Fibroblast of skin of left biceps (primary cell): ENCODE measurements at places on chromosomes 7 and 10.

GRCh38 chr10:75283671-75284470 lies 48.1 kb upstream of the COMTD1 start:
- DNase-seq = peak; percentile 84

GRCh38 chr7:77327932-77328628 lies 88.1 kb downstream of the GSAP start:
- no peak for DNase-seq

DNA sequence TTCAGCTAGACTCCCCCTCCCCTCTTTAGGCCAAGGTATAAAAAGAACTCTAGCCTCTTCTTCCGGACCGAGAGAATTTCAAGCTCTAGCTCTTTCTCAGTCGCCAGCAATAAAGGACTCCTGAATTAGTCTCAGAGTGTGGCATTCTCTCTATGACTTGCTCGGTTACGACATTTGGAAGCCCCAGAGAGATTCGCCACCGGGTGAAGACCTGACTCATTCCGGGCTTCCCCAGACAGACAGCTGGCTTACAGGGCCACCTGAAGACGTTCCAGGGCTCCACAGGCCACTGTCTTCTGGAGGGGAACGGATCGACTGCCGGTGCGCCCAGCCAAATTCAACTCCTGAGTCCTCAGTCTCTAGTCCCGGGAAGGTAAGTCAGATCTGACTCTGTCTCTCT lies at the start of gene AKR1B15:
Gene AKR1B15 (plus strand): TSS at position 234 of the 400 bp plus-strand sequence. CDS start 15,510 bp downstream, outside the sequence.
- no peak for DNase-seq

DNA sequence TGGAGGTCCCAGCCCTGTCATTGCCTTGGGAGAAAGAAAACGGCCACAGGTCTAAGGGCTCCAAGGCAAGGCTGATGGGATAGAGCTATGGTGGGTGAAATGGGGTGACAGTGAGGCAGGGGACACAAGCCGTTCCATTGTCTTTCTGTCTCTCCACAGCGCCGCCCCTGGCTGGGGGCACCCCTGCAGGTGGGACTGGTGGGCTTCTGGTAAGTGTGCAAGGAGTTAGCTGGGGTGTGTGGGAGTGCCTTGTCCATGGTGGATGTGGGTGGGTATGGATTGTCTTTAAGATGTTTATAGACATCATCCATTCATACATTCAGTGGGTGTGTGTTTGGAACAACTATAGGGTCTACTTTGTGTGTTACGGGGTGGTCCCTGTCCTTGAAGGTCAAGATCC lies 7.5 kb downstream of the SFXN3 start:
- DNase-seq = no peak

DNA sequence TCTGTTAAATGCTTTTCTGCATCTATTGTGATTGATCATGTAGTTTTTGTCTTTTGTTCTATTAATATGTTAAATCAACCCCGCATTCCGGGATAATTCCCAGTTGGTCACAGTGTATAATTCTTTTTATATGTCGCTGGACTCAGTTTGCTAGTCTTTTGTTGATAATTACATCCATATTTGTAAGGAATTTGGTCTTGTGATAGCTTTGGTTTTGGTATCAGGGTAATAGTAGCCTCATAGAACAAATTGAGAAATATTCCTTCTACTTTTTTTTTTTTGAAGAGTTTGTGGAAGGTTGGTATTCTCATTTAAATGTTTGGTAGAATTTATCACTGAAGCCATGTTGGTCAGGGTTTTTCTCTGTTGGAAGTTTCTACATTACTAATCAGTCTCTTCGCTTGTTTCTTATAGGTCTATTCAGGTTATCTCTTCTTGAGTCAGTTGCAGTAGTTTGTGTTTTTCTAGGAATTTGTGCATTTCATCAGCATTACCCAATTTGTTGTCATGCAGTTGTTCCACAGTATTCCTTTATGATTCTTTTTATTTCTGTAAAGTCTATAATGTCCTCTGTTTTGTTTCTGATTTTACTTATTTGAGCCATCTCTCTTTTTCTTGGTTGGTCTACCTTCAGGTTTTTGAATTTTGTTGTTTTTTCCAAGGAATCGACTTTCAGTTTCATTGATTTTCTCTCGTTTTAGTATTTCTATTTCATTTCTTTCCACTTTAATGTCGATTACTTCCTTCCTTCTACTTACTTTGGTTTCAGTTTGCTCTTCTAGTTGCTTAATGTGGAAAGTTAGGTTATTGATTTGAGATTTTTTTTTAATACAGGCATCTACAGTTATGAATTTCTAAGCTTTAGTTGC lies 64.6 kb upstream of the GJD4 start:
- DNase-seq = no peak

GRCh38 chr10:94412449-94412848 lies 10.1 kb downstream of the TBC1D12 start:
- peak; percentile 50 for DNase-seq

GRCh38 chr7:87187120-87187519 lies 32.4 kb downstream of the TMEM243 start:
- DNase-seq = no peak

GRCh38 chr7:90933041-90933440 lies 331.2 kb upstream of the FZD1 start:
- no peak for DNase-seq

- no peak for DNase-seq
Observed at GRCh38 chr10:4291990-4292389, 507.0 kb upstream of the KLF6 start.
